Ascending aorta (tissue), 2 donors: ENCODE measurements at places on chromosomes 2 and 18.
A peak's percentile ranks its signal among the peaks of the same experiment; 100 is the strongest.

DNA sequence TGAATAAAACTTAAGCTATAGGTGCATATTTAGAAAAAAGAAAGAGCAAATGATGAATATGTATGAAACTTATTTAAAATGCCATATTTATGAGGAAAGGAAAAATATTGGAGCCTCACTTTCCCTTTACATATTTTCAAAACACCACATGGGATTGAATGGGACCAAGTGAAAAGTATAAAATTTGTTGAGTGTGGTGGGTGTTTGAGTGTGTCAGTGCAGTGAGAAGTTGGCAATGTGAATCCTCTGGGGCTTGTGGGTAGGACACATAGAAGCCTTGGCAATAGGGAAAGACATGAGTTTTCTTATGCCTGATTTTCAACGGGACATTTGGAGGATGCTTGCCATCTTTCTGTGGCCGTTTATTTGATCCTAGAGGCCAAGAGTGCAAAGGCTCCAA, 502.2 kb upstream of the CELF4 start:
- no peak for DNase-seq

DNA sequence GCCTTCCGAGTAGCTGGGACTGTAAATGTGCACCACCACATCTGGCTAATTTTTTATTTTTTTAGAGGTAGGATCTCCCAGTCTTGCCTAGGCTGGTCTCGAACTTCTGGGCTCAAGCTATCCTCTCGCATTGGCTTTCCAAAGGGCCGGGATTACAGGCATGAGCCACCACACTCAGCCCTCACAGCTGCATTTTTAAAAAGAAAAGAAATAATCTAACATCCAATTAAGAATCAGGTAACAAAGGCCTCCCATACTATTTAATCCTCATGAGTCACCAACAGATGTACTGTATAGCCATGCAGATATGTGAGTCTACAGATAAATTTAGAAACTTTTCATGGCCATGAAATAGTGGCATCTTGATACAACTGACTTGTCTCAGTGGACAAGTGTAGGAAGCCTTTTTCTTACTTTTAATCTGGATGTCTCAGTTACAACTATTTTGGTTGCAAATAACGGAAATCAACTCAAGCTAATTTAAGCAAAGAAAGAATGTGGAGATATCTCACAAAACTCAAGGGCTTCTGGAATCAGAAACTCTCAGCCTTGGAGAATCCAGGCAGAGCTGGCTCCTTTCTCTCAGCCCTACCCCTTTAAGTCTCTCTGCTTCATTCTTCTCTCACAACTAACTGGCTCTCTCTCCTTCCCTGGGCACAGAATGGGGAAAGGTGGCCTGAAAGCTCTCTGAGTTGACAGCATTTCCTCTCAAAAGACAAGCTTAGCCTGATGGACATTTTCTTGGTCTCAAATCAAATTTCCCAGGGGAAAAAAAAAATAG, 12.8 kb upstream of the PPM1B start:
- no peak for DNase-seq

DNA sequence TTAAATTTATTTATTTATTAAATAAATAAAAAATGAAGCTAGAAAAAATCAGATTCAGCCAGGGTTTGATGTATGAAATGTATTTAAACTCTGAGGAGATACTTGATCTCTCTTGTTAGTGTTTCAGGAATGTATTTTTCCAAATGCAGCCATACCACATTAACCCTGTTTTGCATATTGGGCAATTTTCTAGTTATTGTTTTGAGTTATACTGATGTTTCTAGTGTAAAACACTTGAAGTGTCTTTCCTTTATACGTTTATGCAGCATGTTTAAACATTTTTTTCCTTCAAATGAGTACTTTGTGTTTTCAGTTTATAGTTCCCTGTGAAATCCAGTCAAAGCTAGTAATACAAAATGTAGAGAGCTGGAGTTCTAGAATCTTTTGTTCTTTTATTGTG, 69.9 kb downstream of the WDR7 start:
- DNase-seq = no peak

DNA sequence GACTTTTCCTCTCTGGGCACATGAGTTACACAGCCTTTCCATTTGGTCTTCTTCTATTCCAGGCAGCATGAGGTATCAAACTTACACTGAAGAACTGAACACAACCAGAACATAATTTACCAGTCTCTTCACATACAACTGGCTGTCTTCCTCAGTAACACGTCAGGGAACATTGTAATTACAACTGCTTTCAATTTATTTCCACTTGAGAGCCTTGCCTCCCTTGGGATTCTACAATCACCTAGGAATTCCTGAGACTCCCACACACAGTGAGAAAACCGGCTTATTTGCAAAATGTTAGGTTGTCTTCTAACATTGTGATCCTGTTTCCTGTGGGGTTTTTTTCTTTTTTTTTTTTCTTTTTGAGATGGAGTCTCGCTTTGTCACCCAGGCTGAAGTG, 149.9 kb downstream of the TMX3 start:
- no peak for DNase-seq

DNA sequence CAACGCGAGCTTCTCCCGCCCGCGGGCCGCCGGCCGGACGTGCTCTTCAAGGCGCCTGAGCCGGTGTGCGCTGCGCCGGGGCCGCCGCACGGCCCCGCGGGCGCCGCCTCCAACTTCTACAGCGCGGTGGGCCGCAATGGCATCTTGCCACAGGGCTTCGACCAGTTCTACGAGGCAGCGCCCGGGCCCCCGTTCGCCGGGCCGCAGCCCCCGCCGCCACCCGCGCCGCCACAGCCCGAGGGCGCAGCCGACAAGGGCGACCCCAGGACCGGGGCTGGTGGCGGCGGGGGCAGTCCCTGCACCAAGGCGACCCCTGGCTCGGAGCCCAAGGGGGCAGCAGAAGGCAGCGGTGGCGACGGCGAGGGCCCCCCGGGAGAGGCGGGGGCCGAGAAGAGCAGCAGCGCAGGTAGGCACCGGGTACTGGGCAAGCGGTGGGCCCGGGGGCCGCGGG, 676 bp downstream of the HOXD11 start:
- no peak for DNase-seq

DNA sequence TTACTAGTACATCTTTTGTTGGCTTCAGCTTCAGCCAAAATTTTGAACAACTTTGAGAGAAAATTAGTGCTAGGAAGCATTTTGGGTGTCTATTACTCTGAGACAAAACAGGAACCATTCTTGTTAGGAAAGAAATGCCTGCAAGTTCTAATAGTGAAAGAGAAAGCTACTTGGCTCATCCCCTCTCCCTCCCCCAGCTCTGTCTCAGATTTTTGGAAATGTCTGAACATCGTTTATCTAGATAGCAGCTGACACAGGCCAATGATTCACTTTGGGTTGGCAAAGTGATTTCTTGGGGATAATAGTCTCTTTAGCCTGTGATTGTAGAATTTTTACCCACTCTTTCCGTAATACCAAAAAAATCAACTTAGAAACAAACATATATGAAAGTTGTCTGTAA, 42.3 kb upstream of the PTPRM start:
- DNase-seq = no peak

DNA sequence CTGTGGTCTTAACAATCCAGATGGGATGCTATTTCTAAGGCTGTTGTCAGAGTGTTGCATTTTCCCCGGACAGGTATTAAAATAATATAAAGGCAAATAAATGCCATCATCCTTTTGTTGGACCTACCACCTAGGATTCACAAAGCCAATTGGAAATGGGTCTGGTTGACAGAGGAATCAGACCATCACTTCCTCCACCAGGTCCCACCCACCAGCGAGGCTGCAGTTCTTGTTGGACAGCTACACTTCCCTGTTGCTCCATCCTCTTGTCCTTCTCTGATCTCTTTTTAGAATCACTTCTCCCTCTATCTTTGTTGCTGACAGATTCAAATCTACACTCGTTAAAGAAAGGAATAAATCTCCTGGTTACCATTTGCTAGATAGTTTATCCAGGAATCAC, 1.1 kb downstream of the TMEM169 start:
- no peak for DNase-seq

GRCh38 chr2:121856360-121856759, 100.9 kb downstream of the TSN start:
- no peak for DNase-seq

GRCh38 chr2:10995366-10995970, 83.7 kb downstream of the KCNF1 start:
- no peak for DNase-seq

GRCh38 chr2:158321264-158321663, 135.3 kb downstream of the CCDC148 start:
- DNase-seq = no peak

DNA sequence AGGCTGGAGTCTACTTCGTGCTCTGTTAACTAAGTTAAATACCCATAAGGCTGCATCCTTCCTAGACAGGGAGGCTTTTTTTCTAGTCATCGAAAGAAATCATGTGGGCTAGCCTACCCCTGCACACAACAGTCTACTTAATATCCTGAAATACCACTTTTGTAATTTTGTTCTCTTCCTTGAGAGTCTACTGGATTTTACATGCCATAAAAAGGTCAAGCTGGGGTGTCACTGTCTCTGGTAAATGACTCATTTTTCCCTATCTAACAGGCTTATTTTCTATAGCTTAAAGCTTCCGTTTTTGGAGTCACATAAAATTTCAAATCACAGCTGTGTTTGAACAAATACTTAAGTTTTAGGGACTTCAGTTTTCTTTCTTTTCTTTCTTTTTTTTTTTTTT, 10.7 kb upstream of the STAM2 start:
- DNase-seq = no peak

DNA sequence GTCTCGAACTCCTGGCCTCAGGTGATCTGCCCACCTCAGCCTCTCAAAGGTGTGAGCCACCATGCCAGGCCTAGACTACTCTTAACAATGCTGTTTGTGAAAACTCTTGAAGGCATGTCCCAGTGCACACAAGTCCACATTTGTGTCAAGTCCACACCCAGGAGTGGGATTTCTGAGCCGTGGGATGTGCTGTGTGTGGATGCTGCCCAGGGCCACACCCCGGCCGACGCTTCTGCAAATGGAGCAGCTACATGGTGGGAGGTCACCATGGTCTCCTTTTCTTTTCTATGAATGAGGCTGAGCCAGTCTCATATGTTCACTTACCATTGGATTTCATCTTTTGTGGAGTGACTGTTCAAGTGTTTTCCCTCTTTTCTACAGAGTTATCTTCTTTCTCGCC, 15.8 kb downstream of the SNED1 start:
- no peak for DNase-seq

DNA sequence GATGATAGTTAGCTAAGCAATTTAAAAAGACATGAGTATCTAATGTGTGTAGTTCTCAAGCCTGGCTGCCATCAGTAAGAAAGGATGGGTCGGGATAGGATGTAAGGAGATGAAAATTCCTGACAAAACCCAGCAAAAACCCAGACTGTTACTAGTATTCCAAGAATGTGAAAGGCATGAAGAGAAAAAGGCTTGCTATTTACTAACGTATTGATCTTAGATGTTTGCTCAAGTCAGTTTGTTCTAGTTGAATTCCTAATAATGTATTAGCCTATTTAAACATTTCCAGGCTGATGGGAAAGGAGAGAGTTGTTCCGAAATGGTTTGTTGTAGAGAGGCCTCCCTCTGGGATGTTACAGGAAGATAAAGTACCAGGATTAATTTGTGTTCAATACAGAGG, 88.2 kb downstream of the ZNF532 start:
- DNase-seq = no peak

- peak; percentile 40 for DNase-seq
Observed at GRCh38 chr18:48162956-48163737, 232.7 kb upstream of the SMAD2 start.

GRCh38 chr2:11877764-11878163, 131.3 kb downstream of the LPIN1 start:
- DNase-seq = no peak

- DNase-seq = no peak
Observed at GRCh38 chr2:74739733-74740241, 85.7 kb downstream of the SEMA4F start.

DNA sequence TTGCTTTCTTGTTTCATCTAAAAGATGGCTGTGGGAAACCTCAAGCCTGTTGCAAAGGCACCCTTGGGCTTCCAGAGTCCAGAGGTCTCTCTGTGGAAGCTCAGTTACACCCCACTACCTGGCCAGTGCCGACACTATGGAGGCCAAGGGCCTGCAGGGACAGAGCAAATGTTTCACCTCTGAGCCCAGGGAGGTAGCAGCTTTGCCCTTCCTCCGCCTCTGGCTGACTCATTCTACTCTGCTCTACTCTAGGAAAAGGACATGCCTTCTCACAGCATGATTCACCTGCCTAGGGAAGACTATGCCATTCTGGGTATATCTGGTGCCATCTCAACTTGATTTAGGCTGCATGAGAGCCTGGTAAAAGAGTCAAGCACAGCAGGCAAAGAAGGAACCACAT, 12.2 kb downstream of the MYOM1 start:
- DNase-seq = no peak

GRCh38 chr18:47724186-47724975, 206.1 kb downstream of the SMAD2 start:
- no peak for DNase-seq

DNA sequence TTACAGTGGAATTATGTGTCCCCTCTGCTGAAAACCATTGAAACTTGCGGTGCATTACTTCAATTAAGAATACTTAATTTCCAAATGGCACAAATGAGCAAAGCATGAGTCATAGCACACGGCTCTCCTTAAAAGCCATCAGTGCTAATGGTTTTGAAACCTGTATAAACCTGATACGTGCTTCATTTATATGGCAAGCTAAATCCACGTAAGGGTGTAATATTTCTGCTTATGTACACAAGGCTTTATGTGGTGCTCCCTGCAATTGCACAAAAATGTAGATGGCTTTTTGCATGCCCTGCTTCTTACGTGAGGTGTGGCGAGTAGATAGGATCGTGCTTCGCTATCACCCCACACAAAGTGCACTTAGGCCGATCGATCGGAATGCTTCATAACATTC, 840.9 kb downstream of the GALR1 start:
- DNase-seq = no peak

DNA sequence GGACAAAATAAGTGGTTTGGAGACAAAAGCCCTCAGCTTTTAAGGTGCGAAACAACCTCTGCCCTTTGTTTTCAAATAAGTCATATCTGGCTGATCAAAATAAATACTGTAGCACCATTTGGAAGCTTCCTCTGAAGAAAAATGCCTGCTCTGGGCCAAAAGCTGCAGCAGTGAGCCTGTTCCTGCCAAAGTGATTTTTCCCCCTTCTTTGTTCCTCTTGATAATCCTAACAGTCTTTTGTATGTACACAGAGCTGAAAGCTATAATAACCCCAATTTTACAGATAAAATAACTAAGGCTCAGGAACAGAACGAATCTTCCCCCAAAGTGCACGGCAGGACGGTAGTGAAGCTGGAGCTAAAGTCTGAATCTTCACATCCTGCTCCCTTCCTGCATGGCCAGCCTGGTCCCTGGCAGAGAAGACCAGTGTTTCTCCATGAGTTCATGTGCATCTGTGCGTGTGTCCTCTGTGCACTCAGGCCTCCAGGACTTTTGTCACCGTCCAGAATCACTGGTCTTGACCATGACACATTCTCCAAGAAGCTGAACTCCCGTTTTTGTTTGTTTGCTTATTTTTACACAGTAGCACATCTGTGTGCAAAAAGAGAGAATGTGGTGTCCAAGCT, 2114.1 kb upstream of the PIK3C3 start:
- no peak for DNase-seq
